NCI-H524 treated with DMSO at 0.1 percent for 48 hours (cell line): ENCODE measurements at places on chromosomes 2 and 18.

- no peak for DNase-seq
Measured at GRCh38 chr2:205704127-205704741, 21.9 kb downstream of the NRP2 start.

- DNase-seq: no peak
Measured at GRCh38 chr2:40653829-40654228, 201.9 kb upstream of the SLC8A1 start.

GRCh38 chr2:74578408-74578807, 23.9 kb downstream of the DOK1 start:
- no peak for DNase-seq

DNA sequence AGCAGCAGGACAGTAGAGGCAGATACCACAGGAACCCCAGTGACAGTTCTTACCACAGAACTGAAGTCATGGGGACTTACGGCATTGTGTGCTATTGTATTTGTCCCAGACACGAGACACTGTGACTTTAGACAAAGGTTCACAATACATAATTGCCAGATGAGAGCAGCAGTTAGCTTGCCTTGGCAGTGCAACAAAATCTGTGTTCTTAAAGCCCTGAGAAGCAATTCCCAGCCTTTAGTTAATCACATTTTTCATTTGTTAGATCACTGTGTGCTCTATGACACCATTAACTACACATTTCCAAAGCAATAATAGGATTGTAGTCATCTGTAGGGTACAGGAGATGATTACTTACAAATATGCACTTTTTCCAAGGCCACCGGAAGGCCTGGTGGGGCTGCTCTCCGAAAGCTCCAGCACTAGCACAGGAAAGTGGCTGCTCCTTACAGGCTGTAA, 97.5 kb upstream of the LDLRAD4 start:
- DNase-seq: no peak

GRCh38 chr2:167142554-167142953, 254.3 kb downstream of the XIRP2 start:
- no peak for DNase-seq

DNA sequence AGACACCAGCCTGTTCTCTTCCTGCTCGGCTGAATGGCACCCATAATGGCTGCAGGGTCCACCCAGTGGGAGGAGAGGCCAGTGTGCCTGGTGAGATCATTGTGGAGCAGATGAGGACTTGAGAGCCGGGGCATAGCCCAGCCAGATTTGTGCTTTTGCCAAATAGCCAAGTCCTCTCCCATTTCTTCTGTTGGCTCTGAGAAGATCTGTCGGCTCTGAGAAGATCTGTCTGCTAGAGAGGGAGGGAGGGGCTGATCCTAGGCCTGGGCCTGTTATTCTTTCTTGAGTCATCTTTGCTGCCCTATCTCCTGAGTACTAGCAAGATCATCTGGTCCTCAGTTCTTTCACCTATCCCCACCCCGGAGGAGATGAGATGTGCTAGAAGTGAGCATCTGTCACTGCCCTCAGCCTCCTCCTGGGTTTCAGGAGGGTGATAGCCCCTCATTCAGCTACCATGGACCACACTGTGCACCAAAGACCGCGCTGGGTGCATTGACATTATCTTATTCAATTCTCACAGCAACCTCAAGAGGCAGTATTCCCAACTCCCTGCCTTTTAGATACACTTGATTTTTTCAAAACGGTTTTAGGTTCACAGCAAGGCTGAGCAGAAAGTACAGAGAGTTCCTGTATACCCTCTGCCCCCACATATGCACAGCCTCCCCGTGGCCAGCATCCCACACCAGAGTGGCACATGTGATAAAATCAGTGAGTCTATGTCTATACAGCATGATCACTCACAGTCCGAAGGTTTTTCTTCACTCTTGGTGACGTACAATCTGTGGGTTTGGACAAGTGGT, 98.6 kb downstream of the CAPN13 start:
- DNase-seq: no peak

DNA sequence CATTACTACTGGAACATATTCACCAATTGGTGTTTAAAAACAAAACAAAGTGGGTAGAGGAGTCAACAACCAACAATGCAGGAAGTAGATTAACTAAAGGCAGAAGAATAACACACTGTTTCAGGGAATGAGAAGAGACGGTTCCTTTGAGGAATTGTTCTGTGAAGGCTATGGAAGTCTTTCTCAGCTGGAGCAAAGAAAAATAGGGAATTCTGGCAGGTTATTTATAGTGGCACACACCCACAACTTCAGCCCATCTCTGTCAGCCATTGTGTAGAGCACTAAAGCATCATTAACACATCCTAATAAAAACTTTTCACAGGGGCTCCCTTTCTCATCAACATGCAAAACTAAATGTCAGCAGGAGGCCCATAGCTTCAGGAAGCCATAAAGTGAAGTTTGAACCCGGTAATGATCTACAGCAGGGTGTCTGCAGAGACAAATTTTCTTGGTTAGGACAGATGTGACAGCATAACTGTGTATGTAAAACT, 113.6 kb downstream of the CDH2 start:
- DNase-seq: no peak

GRCh38 chr2:134917360-134917865, 1.2 kb upstream of the CCNT2 start:
- no peak for DNase-seq

GRCh38 chr18:66495844-66496243, 108.0 kb downstream of the CDH19 start:
- peak; percentile 16 for DNase-seq

- DNase-seq: no peak
Measured at GRCh38 chr2:10332402-10333246, 29.9 kb downstream of the HPCAL1 start.

DNA sequence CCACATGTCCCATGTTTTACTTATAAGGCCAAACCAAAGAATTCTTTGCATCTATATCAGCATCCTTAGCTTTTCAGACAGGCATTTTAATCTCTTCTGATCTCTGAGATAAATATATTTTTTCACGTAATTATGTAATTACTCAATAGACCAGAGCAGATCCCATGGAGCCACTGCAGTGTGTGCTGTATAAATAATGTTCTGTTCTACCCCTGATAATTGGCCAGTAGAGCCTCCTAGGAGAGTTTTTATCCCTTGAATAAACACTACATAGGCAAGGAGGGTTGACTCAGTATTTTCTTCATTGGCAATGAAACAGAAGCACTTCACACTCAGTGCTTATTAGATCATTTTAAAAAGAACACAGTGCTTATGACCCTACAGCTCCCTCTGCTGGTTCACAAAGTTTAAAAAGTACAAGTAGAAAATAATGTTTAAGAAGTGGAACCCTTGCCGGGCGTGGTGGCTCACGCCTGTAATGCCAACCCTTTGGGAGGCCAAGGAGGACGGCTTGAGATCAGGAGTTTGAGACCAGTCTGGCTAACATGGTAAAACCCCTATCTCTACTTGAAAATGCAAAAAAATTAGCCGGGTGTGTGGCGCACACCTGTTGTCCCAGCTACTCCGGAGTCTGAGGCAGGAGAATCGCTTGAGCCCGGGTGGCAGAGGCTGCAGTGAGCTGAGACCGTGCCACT, 91.9 kb downstream of the PPP1R1C start:
- DNase-seq: peak; percentile 51

DNA sequence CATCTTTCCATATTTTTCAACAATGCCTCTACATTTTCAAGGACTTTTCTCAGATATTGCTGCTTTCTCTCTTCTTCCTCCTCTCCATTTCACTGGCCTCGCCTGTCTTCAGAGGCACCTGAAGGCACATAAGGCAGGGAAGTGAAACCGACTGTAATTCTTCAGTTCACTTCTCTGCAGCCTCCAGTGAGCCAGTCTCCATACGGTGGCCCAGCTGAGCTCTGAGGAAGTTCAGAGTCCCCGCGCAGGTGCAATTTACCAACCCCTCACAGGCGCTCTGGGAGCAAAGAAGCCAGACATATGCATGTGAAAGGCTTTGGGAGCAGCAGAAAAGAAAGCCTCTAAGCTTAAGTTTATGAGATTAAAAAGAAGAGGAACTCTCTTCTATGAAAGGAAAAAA, 12.4 kb downstream of the KLHL14 start:
- no peak for DNase-seq

- DNase-seq: no peak
Measured at GRCh38 chr2:39730685-39731302, 48.3 kb downstream of the THUMPD2 start.

GRCh38 chr18:26327062-26327461, 100.8 kb downstream of the TAF4B start:
- no peak for DNase-seq

- DNase-seq: no peak
Measured at GRCh38 chr2:241795021-241795999, 13.7 kb upstream of the NEU4 start.

DNA sequence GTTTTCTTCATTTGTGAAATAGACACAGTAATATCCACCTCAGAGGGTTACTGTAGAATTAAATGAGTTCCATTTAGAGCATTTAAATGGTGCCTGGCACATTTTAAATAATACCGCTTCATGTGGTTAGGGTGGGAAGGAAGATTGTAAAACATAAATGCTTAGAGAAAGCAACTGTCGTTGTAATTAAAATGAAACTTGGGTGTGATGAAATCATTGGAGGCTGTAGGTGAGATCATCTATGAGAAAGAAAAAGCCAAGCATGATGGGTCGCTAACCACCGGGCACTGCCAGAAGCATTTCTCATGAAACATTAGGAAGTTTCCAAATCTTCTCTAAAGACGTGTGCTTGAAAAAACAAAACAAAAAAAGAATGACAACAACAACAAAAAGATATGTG, 8.2 kb upstream of the SLC39A10 start:
- no peak for DNase-seq

DNA sequence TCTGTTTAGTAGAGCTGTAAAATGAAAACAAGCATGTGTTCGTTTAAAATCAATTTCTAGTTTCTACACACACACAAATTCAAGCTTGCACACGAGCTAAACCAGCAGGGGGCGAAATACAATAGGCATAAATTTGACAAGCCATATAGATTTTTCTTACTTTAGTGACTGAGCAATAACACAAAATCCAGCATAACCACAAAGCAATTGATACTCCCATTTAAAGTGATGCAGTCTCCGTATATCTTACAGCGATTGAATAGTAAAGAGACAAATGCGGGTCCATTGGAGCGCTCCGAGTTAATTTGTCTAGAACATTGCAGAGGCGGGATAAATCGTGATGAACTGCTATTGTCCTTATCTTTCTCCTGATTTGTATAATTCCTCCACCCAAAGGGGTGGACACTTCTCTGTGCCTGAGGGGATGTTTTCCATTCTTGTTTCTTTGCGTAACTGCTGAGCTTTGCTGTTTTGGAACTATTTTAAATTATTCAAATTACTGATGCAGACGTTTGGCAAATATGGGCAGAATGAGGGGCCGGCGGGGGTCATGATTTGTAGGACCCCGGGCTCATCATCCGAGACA, 1.2 kb upstream of the AFTPH start:
- DNase-seq: peak; percentile 55

GRCh38 chr18:77223221-77223639, 26.4 kb upstream of the GALR1 start:
- DNase-seq: no peak

- DNase-seq: no peak
Measured at GRCh38 chr2:38713338-38713737, 37.8 kb downstream of the SRSF7 start.

- no peak for DNase-seq
Measured at GRCh38 chr18:75127143-75128021, 81.6 kb downstream of the PTGR3 start.

GRCh38 chr2:152534460-152535135, 182.7 kb downstream of the PRPF40A start:
- DNase-seq: no peak
